Uterus (tissue), 4 donors: ENCODE measurements at places on chromosomes 2 and 18.

DNA sequence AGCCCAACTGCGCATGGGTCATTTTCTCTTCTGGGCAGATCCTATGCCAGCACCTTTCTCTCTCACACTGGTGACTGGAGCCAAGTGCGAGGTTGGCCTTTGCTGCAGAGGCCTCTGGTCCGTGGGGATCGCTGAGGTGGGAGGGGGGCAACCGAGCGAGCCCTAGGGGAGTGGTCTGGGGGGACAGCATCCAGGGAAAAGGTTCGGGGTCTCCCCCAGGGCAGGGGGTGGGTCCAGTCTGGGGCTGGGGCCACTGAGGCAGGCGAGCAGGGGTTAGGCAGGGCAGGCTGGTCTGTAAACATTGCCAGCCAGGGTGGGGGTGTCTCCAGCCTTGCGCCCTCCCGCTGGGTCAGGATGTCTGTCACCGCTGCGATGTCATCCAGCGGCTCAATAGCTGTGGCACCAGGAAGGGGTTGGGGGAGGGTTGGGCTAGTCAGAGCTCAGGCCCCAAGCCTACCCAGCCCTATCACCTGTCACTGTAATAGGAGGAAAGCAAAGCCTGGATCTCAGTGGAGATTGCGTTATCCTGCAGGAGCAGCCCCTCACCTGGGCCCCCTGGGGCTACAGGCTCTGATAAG lies 4.7 kb downstream of the WDR54 start:
- no peak for DNase-seq

DNA sequence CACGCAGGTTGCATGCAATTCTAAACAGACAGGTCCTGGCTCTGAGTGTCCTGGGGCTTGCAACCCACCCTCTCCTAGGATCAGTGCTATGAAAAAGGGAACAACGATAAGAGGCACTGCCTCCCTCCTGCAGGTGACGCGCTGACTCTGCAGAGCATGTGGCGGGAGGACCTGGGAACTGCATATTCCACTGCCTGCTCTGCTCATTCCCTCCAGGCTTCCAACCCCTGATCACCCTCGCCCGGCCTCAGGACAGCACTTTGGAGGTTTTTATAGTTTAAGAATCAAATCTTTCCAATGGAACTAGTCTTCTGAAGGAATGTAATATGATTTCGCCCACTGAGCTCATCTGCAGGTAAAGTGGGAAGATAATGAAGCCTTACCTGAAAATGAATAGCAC lies 8.5 kb downstream of the CHST10 start:
- DNase-seq = no peak

DNA sequence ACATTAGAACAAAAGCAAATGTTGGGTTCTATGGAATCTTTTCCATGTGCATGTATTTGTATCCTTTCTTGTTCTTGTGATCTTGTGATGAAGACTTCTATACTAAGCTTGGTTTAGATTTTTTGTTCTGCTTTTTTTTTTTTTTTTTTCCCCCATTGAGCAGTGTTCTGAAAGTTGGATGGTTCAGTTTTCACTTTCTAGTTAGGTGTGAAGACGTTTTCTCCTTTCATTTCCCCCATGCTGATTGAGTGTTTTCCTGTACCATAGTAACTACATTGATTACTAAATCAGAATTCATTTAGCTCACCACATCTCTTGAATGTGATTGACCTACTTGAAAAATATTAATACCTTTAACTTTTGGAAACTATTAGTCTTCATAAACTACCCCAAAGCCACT lies 34.1 kb downstream of the NOP58 start:
- DNase-seq = no peak

GRCh38 chr2:119294671-119295070 lies 71.0 kb downstream of the STEAP3 start:
- no peak for DNase-seq

- DNase-seq = no peak
Observed at GRCh38 chr18:58144671-58145285, 100.8 kb downstream of the NEDD4L start.

- no peak for DNase-seq
Observed at GRCh38 chr2:45007961-45008295, 1.3 kb downstream of the SIX2 start.

DNA sequence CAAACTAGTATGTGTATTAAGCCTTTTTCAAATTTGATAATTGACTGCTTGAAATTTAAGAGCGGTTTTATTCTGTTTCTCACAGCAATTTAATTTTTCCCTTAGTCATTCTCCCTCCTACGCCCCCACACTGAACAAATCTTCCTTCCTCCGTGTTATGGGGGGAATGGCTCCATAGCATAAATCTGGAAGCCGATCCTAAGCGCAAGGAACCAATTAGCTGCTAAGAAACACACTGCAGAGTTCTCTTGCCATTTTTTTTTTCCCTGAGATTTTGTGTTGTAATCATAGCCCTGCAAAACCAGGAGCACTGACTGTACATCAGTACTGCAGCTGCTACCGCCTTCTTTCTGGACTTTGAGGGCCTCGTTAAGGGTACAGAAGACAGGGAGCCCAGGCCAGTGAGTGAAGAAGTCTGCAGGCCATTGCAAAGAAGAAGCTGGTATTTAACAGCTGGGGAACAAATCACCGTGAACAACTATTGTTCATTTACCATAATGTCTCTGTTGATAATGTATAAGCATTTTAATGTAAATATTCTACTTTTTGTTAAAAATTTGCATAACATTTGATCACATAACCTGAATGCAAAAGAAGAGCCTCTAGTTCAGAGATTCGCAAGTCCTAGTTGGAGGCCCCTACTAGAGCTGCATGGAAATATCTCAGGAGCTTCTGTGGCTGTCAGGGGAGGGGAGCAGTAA lies 264.0 kb downstream of the LRATD1 start:
- DNase-seq = no peak

DNA sequence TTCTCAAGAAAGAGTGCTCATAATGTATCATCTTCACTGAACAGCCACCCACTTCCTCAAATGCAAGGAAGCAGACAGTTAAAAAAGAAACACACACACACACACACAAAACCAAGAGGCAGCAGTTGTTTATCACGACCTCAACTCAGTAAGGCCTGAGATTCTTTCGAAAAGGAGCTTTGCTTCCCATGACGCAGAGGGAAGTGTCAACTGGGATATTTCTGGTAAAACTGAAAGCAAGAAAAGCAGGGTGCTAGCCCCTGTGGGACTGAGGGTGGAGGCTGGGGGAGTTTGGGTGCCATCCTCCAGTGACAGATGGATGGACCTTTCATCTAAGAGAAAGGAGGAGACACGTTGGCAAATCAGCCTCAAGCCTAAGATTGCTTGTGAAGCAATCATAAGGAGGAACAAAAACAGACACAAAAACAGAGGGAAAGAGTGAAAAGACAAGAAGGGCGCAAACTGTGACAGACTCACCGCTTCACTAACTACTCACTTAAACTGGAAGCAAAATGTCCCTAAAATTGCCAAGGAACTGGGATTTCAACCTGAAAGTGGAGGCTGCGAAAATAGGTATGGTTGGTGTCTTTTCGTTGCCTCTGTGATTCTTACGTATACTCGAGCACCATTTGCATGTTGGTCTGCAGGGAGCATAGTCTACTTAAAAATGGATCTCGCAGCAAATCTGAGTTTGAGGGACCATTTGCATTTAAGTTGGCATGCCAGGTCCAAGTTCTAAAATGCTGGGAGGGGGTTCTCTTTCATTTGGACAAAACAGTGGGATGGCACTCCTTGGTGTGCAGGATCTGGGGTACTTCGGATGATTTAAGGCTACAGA lies at the start of gene ARHGAP25:
Gene ARHGAP25 (plus strand): TSS at position 124 of the 838 bp plus-strand sequence. CDS start 389 bp downstream, at position 513.
- DNase-seq = no peak

DNA sequence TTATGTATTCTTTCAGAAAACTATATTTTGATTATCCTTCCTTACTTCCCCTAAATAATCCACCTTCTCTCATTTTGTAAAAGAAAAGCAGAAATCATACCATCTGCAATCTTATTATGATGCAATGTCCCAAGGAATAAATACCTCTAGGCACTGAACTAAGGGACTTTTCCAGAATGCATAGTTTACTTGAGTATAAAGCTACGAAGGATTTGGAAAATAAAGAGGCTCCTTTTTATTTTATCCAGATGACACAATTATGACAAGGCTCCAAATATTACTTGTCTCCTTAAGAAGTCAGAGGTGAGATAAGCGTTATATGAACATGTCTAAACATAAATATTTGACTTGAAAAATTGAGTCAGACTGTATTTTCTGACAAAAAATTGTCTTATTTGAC lies 72.1 kb downstream of the COL3A1 start:
- DNase-seq = no peak

DNA sequence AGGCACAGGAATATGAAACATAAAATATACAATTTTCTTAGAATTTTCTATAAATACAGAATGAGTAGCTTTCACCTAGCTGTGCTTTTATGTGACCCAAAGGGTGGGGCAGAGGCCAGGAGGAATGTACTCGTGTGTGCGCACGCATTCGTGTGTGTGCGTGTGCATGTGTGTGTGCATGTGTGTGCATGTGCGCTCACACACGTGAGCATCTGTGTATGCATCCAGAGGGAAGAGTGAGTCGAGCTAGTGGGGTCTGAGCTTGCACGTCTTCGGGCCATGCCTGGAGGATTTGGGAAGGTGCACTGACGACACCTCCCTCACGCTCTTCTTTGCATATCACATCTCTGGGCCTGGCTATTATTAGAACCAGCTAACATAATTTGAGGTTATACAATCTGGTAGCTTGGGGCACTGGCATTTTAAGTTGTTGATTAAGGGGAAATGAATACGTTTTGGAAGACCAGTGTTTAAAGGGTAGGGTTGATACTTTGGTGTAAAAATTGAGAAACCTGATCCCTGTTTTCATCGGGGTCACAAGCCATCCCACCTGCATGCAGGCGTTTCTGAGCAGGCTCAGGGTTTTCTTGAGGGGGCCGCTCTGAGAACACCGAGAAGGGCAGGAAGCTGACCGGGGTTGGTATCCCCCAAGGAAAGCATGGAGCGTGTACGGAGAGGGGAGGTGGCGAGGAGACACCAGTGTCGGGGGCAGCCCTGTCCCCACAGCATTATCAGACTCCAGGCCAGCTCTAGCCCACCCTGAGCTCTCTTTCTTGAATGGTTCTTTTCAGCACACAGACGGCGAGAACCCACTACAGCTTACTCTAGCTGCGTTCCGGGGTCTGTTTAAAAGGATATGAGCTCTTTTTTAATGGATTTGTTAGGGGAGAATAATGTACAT lies 85.3 kb downstream of the LRRFIP1 start:
- no peak for DNase-seq

- no peak for DNase-seq
Observed at GRCh38 chr2:241005569-241005968, 7.2 kb downstream of the SNED1 start.

- DNase-seq = no peak
Observed at GRCh38 chr2:48341551-48342133, 188.3 kb upstream of the STON1 start.

- peak; percentile 88 for DNase-seq
Observed at GRCh38 chr2:159118115-159118858, 149.8 kb downstream of the TANC1 start.

DNA sequence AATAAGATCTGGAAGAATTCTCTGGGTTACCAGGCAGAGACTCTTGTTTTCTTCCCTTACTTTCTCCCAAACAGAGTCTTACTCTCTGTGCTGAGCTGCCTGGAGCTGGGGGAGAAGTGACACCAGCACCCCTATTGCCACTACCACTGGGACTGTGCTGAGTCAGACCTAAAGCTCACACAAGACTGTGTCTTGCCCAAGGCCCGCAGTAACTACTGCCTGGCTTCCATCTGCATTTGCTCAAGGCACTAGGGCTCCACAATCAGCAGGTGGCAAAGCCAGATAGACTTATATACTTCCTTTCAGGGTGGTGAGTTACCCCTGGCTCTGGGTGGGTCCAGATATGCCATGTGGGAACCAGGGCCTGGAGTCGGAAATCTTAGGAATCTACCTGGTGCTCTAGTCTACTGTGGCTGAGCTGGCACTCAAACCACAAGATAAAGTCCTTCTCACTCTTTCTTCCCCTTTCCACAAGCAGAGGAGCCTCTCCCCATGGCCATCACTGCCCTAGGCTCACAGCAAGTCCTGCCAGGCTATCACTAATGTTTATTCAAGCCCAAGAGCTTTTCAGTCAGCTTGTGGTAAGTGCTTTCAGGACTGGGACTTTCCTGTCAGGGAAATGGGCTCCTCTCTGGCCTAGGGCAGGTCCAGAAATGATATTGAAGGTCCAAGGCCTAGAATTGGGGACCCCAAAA lies 27.6 kb upstream of the SERPINB2 start:
- no peak for DNase-seq

DNA sequence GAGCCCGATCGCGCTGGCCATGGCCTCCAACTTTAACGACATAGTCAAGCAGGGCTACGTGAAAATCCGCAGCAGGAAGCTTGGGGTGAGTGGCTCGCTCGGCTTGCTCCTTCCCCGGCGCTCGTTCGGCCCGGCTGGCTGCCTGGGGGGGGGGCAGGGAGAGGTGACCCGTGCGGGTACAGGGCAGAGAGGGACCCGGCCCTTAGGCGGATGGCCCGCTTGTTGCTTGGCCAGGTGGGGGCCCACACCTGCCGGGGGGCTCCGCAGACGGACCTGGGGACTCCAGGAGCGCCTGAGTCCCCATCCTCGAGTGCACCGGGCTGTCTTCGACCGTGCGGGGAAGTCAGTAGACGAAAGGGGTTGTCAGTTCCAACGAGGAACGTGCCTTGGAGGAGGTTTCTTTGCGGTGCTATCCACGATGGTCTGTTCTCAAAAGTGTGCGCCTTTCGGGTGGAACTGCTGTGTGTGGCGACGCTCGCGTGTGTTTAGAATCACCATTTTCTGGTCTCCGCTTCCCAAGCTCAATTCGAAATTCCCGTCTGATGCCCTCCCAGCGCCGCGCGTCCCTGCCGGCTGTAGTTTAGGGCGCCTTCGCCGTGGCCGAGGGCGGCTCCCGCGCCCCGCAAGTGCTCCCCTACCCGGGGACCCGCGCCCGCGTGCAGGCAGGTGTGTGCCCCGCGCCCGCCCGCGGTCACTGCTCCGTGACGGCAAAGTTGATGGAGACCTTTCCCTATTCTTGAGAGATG lies 711 bp downstream of the DOK6 start:
- no peak for DNase-seq

GRCh38 chr18:63142594-63143225 lies 176.9 kb downstream of the BCL2 start:
- no peak for DNase-seq

DNA sequence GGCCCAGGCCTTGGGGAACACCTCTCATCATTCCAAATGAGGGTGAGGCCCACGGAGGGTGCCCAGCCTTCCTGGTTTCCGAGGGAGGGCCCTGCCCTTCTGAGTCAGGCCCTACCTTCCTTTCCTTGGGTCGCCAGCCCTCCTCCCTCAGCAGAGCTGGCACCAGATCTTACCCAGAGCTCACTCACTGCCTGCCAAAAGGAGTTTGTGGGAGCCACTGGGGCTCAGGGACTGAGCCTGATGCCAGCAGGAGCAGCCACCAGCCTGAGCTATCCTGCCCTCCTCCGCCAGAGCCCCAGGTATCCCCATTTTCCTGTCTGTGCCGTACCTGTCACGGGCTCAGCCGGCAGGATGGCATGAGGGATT lies 64.1 kb downstream of the NRP2 start:
- no peak for DNase-seq

DNA sequence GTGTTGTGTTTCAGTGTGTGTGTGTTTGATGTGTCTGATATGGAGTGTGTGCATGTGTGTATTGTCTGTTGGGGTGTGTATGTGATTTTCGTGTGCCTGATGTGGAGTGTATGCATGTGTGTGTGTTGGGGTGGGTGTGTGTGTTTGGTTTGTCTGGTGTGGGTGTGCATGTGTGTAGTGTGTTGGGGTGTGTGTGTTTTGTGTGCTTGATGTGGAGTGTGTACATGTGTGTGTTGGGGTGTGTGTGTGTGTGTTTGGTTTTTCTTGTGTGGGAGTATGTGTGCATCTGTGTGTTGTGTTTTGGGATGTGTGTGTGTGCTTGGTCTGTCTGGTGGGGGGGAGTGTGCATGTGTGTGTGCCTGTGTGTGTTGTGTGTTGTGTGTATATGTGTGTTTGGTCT lies 247.4 kb upstream of the ST6GAL2 start:
- DNase-seq = no peak

- DNase-seq = no peak
Observed at GRCh38 chr2:197677483-197677882, 2.1 kb upstream of the RFTN2 start.
